ENCODE measurements at places on chromosomes 5 and 9.

GRCh38 chr5:41425736-41426135, 84.7 kb downstream of the PLCXD3 start:
- DNase-seq, result no peak

- peak; percentile 83 for DNase-seq
These were observed 568.0 kb upstream of the KLF4 start for GRCh38 chr9:108057421-108058134.

GRCh38 chr9:31103836-31104235, 1280.6 kb upstream of the ACO1 start:
- no peak for DNase-seq

DNA sequence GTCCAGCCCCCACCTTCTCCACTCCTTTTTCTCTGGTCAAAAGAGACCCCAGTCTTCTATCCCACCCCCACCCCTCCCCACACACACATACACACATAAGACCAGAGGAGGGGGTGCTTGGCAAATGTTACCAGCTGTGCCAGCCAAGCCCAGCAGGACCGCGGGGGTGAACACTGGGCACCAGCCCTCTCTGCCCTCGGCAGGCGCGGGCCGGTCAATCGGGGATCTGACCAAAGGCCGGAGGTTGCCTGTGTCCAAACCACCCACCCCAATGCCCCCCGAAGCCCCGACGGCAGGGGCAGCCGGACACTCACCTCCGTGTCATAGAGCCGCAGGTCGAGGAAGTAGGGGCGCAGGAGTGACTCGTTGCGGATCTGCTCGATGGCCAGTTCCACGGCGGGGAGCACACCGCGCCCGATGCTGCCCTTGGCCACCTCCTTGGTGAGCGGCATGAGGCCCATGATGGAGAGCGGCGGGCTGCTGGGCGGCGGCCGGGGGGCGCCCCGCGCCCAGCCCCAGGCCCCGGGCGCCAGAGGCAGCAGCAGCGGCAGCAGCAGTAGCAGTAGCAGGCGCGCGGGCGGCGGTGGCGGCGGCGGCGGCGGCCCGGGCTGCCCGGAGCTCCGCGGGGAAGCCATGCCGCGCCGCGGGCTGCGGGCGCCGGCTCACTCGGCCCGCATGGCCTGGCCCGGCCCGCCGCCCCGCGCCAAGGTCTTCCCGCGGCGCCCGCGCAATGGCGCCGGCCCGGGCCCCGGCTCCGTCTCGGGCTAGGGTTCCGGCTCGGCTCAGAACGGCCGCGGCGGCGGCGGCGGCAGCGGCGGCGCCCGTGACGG, 417 bp downstream of the GABBR2 start:
- no peak for DNase-seq

DNA sequence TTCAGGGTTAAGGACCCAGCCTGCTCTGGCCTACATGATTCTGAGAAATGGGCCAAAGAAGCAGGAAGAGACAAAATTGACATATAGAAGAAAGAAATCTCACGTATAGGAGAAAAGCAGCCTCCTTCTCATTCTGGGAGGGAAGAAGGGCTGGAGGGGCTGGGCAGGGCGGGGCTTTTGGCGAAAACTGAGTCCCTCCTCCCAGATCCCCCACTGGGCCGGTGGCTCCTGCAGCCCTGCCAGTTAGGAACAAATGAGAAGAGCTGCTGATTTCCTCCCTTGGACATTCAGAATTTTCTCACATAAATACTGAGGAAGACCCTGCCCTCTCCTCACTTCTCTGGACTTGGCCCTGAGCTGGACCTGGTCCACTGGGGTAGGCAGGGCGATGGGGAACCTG, at the start of gene WNT8A:
TSS of gene WNT8A (plus strand) at position 332 of the 400 bp plus-strand sequence. CDS start 95 bp downstream, outside the sequence.
- DNase-seq, result no peak

Measured in AG09319 (cell line).